Left kidney (tissue), 8 donors: ENCODE measurements at places on chromosomes 11 and 22. TPM values are rescaled to one million over a fixed set of nuclear protein-coding genes. Genes with fewer than 3 reads are reported as not detected.

The MUC5B gene
- 0.12 TPM for polyA plus RNA-seq

The CNIH2 gene
- polyA plus RNA-seq, result 5.4 TPM

The CALCA gene
- 12.3 TPM for polyA plus RNA-seq

The CEP126 gene
- polyA plus RNA-seq, result 6.7 TPM

The KRTAP5-8 gene
- polyA plus RNA-seq, result 1.3 TPM

The KIAA1671 gene
- polyA plus RNA-seq, result 27.1 TPM

The FOSL1 gene
- not detected for polyA plus RNA-seq

The FIBIN gene
- polyA plus RNA-seq, result 17.9 TPM

The PLAAT5 gene
- polyA plus RNA-seq, result 0.50 TPM

The OR8G5 gene
- not detected for polyA plus RNA-seq

The SMC1B gene
- polyA plus RNA-seq, result 0.23 TPM

The CHST1 gene
- 11.1 TPM for polyA plus RNA-seq

The TPBGL gene
- polyA plus RNA-seq, result 0.17 TPM

The KCTD14 gene
- 14.1 TPM for polyA plus RNA-seq

The ASPHD2 gene
- 4.4 TPM for polyA plus RNA-seq

The LUZP2 gene
- 1.7 TPM for polyA plus RNA-seq

The RIMBP3C gene
- polyA plus RNA-seq, result 0.20 TPM

The ISX gene
- polyA plus RNA-seq, result 0.43 TPM

The CD3G gene
- 0.25 TPM for polyA plus RNA-seq

The GGT5 gene
- polyA plus RNA-seq, result 18.3 TPM

The HSPB2 gene
- polyA plus RNA-seq, result 2.1 TPM

The CD44 gene
- 10.1 TPM for polyA plus RNA-seq

The MAPK8IP2 gene
- polyA plus RNA-seq, result 0.83 TPM

The BIK gene
- polyA plus RNA-seq, result 0.78 TPM

The LRRC55 gene
- 3.9 TPM for polyA plus RNA-seq

The OR52A1 gene
- polyA plus RNA-seq, result 0.02 TPM

The HEPHL1 gene
- 0.33 TPM for polyA plus RNA-seq
